Heart left ventricle (tissue), 16 donors: ENCODE measurements at places on chromosomes 4 and X. TPM values are rescaled to one million over a fixed set of nuclear protein-coding genes. Genes with fewer than 3 reads are reported as not detected.

The RRH gene
- not detected for polyA plus RNA-seq

The CSAG1 gene
- not detected for polyA plus RNA-seq

The GAGE12H gene
- polyA plus RNA-seq = not detected

The HTR2C gene
- polyA plus RNA-seq = not detected

The KIF4A gene
- polyA plus RNA-seq = not detected

The XKRX gene
- not detected for polyA plus RNA-seq

The ZNF185 gene
- 0.78 TPM for polyA plus RNA-seq

The TREX2 gene
- polyA plus RNA-seq = 0.32 TPM

The TCEANC gene
- 2.1 TPM for polyA plus RNA-seq

The YY2 gene
- 0.80 TPM for polyA plus RNA-seq

The ARAP2 gene
- 0.39 TPM for polyA plus RNA-seq

The ENOPH1 gene
- 37.0 TPM for polyA plus RNA-seq

The FMR1NB gene
- polyA plus RNA-seq = not detected

The ITM2A gene
- 51.7 TPM for polyA plus RNA-seq

The TLR10 gene
- polyA plus RNA-seq = not detected

The P2RY8 gene
- polyA plus RNA-seq = 6.1 TPM

The RAB40AL gene
- 0.19 TPM for polyA plus RNA-seq

The ARL9 gene
- polyA plus RNA-seq = not detected

The GPR50 gene
- not detected for polyA plus RNA-seq

The IDH3G gene
- 78.6 TPM for polyA plus RNA-seq

The AVPR2 gene
- polyA plus RNA-seq = 7.5 TPM

The HS6ST2 gene
- polyA plus RNA-seq = not detected

The PCDH18 gene
- 1.4 TPM for polyA plus RNA-seq

The WWC2 gene
- 5.4 TPM for polyA plus RNA-seq

The RNF212 gene
- 0.62 TPM for polyA plus RNA-seq
